ENCODE measurements at places on chromosomes 3 and 15.
A peak's percentile ranks its signal among the peaks of the same experiment; 100 is the strongest.

GRCh38 chr3:131075632-131076328, 49.1 kb downstream of the NEK11 start:
- DNase-seq, result no peak

DNA sequence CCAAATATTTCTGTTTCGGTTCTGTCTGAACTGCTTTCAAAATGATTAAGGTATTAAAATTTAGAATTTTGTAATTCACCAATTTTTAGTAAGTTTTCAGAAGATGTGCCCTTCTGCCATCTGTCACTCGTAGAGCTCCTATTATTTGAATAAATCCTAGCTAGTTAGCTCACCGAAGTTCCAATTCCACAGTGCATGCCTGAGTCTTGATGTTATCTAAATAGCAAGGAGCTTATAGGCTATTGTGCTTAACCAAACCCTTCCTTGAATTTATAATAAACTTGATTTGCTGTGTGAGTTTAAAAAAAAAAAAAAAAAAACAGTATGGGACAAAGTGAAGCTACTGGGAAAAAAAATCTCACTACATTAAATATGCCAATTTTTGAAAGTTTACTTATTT, 18.7 kb downstream of the ATP13A3 start:
- DNase-seq, result no peak

DNA sequence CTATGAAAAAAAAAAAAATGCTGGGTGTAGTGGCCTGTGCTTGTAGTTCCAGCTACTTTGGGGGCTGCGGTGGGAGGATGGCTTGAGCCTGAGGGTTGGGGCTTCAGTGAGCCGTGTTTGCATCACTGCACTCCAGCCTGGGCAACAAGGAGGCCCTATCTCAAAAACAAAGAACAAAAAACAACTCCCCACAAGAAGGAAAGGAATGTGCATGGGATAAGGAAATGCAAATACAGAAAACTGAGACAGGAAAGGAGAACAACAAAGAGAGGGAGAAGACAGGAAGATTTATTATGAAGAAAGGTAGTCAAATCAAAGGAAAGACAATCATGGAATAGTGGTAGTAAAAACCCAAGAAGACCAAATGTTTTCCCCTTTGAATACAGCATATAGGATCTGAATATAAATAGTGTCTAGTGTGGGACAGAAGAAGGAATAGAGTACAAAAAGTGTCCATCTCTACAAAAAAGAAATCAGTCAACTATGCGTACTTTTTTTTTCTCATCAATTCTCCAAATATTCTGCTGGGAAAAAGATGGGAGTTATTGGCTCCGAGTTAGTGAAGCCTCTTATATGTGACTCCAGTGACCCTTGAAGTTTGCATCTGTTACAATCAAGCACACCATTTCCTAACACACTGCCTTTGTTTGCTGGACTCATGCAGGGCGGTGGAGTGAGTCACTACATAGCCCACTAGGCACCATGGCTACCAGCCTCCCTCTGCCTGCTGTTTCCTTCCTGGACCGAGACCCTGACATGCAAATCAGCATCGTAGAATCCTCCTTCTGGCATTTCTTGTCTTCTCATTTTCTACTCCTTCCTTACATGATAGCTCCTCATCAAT, 101.2 kb upstream of the PTX3 start:
- no peak for DNase-seq

GRCh38 chr3:105448338-105448982, 81.8 kb downstream of the ALCAM start:
- no peak for DNase-seq

DNA sequence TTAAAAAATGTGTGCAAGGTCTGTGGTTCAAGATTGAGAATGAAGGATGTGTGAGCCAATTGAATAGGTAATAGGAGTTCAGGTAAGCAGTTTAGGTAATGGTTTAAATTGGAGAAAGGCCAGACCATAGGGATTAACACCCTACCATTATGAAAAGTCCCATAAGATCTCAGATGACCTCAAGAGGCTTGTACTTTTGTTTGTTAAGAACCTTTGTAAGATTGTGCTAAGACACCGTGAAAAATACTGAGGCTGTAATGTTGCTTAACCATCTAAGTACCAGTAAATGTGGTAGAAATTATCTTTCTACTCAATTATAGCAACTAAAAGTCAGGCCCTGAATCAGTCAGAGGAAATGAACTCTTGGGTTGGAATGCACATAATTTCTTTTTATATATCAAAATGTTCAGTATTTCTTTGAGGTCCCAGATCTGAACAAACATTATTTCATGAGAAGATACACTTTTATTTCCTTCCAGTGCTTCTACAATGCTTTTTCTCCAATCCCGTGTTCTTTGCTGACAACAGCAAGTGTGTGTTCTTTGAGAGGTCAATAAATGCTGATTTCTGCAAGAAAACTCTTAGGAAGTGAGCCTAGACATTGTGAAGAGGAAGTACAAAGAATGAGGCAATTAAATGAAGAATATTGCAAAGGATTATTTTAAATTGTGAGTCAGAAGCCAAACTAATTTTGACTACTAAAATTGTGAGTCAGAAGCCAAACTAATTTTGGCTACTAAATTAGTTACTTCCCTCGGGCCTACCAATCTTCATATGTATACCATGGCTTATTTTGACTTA, 66.4 kb downstream of the TCF12 start:
- DNase-seq, result no peak

DNA sequence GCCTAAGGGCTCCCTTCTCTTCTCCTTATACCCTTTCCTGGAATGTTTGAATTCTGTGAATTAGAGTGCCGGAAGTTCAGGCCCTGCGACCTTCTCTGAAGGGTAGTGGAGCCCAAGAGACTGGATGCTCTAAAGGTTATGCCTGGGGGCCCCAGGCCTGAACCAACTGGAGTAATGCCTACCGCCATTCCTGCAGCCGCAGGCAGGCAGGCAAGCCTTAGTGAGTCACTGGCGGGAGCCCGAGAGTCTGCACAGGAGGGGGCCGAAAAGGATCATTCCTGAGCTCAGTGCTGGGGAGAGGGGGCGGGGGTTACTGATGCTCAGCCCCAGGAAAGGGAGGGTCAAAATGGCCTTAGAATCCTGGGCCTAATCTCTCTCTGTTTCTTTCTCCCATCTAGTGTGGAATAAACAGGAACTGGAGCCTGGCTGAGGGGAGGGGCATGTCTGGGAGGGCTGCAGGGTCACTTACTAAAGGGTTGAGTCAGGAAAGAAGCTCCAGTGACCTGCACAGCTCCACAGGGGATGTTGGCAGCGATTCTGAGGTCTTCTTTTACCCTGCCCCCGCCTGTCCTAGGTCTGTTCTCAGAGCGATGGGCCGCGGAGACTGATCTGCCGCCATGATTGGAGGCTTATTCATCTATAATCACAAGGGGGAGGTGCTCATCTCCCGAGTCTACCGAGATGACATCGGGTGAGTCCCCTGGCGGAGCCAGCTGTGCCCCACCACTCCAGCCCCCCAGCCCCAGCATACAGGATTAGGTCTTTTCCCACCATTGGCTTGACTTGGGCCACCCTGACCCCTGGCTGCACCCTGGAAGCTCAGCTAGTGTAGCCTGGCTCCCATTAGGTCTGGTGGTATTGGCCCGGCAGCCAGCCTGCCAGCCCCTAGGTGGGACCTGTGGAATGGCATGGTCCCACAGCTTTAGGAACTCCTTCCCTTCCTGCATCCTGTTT, 2.0 kb downstream of the AP2M1 start:
- no peak for DNase-seq

DNA sequence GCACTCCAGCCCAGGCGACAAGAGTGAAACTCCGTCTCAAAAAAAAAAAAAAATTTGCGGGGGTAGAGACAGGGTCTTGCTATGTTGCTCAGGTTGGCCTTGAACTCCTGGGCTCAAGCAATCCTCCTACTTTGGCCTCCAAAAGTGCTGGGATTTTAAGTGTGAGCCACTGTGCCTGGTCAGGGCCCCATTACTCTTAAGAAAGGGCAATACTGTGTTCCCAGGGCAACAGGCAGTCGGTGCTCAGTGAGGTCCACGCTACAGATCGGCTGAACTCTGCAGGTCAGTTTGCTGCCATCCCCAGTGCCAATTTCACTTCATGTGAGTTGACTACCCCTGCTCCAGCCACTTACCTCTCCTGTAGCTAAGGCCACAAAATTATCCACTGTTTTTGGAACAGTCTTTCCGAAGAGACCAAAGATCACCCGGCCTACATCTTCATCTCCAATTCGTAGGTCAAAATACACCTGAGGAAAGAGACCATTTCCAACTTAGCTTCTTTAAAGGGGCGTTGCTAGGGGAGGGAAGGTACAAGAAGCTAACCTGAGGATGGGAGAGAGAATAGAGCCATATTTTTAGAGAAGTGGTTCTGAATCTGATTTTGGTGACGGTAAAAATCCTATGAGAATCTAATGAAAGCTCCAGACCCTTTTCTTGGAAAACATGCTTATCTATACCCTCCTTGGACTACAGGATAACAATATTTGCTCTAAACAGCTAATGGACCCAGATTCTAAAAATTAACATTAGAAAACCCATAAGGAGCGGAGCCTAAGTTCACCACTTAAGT, 939 bp downstream of the PPIB start:
- no peak for DNase-seq

- DNase-seq, result no peak
Measured at GRCh38 chr3:26505399-26505798, 117.2 kb upstream of the LRRC3B start.

DNA sequence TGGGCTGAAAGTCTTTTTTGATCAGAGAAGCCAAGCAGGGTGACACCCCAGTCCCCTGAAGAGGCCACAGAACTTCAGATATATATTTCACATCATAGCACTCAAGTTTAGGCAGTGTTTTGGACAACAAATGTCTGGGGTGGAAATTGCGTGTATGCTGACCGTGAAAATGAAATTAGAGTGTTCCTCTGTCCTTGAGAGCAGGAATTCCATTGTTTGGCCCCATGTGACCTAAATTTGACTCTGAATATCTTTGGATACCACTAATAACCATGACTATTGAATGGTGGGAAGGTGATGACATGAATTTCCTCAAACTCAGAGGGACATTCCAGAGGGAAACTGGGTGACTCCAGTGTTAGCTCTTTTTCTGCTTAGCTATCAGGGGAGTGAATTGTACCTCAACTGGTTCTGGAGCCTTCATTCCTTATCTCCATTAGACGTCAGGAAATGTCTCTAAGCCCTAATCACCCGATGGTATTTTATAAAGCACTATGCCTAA, 263.5 kb upstream of the RASGRP1 start:
- no peak for DNase-seq

DNA sequence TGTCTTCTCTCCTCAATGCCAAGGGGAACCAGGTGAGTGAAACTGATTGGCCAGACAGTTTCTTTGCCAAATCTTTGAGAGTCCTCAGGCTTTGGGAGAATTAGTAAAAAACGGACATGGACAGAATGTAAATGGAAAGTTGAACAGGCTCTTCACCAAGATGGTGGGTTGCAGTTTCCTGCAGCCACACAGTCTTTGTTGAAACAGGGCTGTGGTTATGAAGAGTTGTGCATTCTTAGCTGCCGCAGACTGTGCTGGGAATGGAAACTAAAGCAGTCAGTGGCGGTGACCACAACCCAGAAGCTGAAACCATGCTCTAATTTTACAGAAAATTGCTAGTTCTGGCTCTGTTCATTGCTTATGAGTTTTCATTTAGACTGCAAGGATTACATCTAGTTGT, 42.1 kb upstream of the TASOR start:
- peak; percentile 27 for DNase-seq

DNA sequence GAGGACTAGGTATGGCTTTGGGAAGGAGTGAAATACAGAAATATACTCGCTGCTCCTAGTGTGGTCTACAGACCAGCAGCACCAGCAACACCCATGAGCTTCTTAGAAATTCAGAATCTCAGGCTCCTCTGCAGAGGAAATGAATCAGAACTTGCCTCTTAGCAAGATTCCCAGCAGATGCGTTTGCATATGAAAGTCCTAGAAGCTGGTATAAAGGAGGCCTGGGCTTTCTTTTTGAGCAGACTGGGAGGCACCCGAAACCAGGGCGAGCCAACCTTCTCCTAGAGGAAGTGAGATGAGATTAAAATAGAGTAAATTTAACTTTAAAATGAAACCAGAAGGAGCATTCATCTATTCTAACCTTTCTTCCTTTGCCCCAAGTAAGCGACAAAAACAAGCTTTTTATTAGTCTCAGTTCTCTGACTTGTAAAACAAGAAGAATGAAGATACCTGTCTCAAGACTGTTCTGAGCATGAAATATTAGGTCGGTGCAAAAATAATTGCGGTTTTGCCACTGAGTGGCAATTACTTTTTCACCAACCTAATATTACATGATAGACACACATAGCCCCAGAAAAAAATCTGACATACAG, 140.0 kb downstream of the PDZRN3 start:
- no peak for DNase-seq

DNA sequence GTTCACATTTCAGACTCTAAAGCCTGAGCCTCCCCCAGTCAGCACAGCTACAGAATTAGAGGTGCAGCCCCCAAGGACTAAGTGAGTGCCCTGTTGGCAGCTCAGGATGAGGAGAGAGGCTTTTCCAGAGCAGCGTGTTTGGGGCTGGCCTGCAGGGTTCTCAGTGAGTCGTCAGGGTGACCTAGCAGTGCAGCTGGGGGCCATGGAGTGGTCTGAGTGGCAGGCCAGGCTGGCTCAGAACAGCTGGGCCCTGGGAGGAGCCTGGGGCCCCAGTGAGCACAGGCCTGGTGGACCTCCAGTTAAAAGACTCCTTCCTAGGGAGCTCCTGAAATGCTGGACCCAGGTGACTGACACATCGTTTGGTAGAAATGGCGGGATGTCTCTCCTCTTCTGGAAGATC, 108.3 kb downstream of the SLC49A4 start:
- DNase-seq, result no peak

DNA sequence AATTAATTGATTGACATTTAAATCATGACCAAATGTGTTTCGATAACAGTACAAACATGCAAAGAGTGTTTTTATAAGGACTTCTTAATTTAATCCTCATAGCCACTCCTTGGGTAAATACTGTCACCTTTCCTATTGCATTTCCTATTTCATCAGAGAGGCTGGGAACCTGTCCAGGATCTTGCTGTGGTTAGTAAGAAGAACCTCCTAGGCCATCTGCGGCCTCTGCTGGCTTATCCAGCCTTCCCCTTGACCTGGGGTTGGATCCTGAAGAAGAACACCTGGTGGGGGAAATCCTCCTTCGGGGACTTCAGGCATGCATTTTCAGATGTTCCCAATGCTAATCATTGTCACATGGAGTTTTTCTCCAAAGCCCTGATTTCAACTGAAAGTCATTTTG, 25.5 kb downstream of the GLDN start:
- no peak for DNase-seq

- no peak for DNase-seq
Measured at GRCh38 chr3:150419076-150419868, 11.2 kb downstream of the TSC22D2 start.

- DNase-seq, result no peak
Measured at GRCh38 chr15:65372787-65373067, 5.1 kb downstream of the IGDCC3 start.

DNA sequence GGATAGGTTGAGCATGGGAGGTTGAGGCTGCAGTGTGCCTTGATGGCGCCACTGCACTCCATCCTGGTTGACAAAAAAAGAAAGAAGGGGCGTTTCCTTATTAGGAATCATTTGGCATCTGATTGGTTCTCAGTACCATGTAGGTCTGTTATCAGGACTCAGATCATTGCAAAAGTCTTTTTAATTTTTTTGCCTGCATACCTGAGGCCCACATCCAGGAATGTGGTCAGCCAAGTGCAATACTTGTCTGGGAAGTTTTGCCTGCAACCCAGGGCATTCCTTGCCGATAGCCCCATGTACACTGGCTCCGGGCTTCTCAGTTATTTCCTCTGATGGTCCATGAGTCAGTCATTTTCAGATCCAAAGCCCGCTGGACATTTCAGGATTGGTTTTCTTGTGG, 50.1 kb upstream of the CRTC3 start:
- DNase-seq, result no peak

GRCh38 chr3:43025423-43025822, 46.3 kb downstream of the GASK1A start:
- DNase-seq, result no peak
